ENCODE measurements at places on chromosomes 1 and 21.

- no peak for DNase-seq
Measured at GRCh38 chr1:93427656-93428055, 20.3 kb upstream of the FNBP1L start.

- DNase-seq: peak; percentile 37
Measured at GRCh38 chr1:54271341-54271740, 71.4 kb downstream of the MRPL37 start.

DNA sequence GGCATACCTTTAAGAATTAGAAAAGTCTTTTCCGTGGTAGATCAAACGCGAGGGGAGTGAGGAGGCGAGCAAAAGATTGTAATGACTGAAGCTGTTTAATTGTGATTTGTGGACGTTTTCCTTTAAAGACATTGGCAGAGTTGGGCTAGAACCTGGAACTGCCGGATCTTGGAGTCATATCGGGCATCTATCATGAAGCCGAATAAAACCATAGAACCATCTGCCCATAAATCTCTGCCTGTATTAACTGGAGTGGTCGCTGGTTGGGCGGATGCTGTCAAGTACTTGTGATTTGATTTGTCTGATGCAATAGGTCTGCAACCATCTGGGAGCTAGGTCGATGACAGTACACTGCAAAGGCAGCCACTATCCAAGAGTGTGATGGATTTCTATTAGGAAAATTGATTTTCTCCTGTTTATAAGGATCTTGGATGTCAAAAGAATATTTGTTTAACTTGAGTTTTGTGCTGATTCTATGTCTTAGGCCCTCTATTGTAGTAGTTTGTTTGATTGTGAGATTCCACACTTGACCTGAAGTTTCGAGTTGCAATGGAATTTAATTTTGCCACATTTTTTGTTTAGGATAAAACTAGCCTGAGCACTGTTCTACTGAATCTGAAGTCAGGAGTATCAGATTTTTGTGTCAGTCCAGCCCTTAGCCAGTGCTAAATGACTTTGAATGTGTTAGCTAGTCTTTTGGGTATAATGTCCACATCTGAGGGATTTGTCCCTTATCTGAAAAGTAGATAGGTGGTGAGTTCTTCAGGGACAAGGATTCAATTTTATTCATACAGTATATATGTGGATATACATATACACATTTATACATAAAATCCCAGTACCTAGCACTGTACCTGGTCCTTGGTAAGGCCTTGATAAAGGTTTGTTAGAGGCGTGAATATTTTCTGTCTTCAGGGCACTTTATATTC lies 1.2 kb downstream of the SARS1 start:
- peak; percentile 56 for DNase-seq

DNA sequence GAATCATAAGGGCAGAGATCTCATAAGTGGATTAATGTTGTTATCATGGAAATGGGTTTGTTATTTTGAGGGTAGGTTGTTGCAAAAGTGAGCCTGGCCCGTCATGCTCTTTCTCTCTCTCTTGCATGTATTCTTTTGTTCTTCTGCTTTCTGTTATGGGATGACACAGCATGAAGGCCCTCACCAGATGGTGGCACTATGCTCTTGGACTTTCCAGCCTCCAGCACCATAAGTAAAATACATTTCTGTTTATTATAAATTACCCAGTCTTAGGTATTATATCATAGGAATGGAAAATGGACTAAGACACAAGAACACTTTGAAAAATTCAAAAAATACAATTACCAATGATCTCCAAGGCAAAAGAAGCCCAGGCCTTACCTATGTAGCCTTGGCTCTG lies 676.1 kb downstream of the PTPRU start:
- DNase-seq: no peak

DNA sequence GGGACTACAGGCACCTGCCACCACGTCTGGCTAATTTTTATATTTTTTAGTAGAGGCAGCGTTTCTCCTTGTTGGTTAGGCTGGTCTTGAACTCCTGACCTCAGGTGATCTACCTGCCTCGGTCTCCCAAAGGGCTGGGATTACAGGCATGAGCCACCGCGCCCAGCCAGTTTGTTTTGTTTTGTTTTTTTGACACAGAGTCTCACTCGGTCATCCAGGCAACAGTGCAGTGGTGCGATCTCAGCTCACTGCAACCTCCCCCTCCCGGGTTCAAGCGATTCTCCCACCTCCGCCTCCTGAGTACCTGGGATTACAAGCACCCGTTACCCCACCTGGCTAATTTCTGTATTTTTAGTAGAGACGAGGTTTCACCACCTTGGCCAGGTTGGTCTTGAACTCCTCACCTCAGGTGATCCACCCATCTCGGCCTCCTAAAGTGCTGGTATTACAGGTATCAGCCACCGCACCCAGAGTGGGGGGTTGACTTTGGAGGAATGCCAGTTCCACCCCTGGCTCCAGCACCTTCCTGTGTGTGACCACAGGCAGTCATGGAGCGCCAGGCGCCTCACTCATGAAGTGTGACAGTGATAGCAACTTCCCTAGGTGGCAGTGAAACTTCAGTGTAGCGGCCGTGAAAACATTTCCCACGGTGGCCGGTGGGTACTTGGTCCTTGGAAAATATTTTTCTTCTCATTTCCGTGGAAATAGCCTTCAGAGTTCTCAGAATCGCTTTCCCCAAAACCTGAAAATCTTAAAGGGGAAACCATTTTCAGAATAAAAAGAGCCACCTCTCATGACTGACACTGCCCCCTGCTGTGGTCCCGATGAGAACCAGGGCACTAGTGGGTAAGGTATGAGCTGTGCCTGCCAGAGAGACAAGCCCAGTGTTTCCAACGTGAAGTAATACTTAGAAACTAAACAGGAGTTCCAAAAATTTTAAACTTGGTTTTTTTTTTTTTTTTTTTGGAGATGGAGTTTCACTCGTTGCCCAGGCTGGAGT lies 48.6 kb downstream of the WDR4 start:
- no peak for DNase-seq

GRCh38 chr1:4055294-4055967 lies 155.4 kb upstream of the C1orf174 start:
- DNase-seq: no peak

GRCh38 chr1:183554577-183554976 lies 35.7 kb downstream of the NCF2 start:
- no peak for DNase-seq

Data from cerebellum (tissue), 4 donors.